ENCODE measurements at places on chromosomes 4 and X.

- peak; percentile 40 for DNase-seq
Measured at GRCh38 chrX:15146515-15146914, 123.4 kb downstream of the ASB9 start.

DNA sequence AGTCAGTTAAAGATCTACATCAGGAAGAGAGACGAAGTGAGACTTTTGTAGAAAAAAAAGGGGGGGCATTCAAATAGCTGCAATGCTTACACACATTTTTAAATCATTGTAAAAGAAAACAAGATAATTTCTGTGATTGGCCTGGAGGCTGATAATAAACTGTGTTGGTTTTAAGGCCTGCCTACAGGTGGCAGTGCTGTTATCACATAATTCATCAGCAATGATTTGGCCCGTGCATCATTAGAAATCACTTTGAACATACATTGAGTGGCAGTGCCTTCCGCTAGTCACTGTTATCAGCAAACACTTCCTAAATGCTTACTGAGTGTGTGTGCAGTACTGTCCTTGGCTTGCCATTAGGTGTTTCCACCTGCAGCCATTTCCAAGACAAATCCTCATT lies 831.9 kb downstream of the TRIML1 start:
- DNase-seq, result no peak

- no peak for DNase-seq
Measured at GRCh38 chrX:123361371-123361770, 177.3 kb downstream of the GRIA3 start.

DNA sequence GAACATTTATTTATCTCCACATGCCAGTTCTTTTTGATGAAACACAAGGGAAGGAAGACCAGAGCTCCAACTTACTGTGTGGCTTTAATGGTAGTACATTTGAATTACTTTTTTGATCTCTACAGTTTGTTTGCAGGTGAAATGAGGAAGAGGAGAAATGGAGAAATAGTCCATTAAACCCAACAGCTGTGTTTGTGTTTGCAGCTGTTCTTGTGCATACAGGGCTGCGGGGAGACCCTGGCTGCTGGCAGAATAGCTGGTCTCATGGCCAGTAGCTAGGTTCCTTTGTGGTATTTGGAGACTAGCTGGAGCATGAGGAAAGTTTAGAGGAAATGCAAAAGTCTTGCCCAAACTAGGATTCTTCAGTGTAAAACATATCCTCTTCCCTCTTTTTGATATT lies 374.8 kb downstream of the GPAT3 start:
- DNase-seq, result no peak

GRCh38 chrX:9557521-9557920 lies 92.7 kb downstream of the TBL1X start:
- DNase-seq, result no peak

- no peak for DNase-seq
Measured at GRCh38 chr4:76546759-76547742, 112.0 kb downstream of the SHROOM3 start.

DNA sequence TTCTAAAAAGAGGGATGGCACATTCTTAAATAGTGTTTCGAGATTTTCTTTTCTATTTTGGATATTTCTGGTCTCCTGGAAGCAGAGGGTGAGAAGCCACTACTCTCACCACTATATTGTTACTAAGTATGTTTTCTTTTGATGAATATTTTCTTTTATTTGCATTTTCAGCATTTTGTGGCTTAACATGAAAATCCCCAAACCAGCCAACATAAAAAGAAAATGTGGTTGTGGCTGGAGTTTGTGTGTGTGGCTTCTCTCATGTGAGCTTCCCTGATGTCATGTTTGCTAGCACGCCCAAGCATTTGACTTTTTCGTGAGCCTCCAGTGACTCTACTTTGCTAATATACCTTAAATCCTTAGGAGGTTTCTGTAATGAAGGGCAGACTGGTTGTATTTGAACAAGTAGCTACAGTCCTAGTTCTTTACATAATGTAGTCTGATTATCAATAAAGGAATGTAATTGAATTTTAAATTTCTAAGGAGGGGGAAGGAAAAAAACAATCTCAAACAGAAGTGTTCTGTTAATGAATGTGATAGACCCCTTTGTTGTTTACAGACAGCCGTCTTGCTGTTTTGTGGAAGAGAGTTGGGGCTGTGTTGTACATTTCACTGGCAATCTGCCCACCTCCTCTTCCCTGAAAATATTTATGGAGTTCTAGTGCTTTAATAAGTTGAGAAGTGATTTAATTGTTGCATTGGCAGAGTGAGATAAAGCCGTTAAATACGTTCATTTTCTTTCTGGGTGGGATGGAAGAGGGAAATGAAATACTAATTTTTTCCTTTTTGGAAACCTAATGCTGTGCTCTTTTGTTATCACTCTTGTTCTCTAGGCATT lies 114.6 kb downstream of the ARHGAP10 start:
- peak; percentile 20 for DNase-seq

DNA sequence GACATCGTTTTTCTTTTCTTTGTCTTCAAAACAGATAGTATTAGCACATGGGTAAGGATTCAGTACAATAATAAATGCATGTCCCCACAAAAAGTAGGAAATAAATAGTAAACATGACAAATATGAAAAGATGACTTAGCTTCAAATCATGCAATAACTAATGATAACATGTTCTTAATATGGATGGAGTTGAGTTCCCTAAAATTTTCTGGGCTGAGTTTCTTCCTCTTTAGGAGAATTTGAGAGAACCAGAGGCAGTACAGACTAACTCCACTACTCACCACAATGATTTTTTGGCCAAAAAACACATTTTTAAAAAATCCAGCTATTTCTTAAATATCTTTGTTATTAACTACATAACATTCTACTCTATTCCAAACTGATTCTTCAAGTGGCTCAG lies 432.3 kb upstream of the HS3ST1 start:
- no peak for DNase-seq

GRCh38 chr4:146846882-146847281 lies 98.8 kb downstream of the TTC29 start:
- DNase-seq, result no peak

DNA sequence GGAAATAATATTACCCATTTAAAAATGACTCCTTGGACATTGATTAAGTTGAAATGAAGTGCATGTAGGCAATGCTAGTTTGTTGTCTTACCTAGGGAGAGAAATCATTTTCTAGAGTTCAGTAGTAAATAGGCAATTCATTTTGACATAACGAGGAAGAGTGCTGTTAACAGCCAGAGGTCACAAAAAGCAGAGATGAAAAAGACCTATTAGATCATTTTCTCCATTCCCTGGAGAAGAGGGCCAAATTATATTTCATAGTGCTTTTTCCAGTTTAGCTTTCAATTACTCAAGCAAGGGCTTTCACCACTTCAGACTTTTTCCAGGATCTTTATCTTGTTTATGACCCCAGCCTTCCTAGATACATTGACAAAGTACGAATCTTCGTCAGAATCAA lies 374.3 kb upstream of the GALNT7 start:
- no peak for DNase-seq

GRCh38 chr4:82611527-82611926 lies 49.7 kb upstream of the TMEM150C start:
- DNase-seq, result no peak

GRCh38 chrX:151488677-151489076 lies 74.8 kb upstream of the PASD1 start:
- peak; percentile 13 for DNase-seq

DNA sequence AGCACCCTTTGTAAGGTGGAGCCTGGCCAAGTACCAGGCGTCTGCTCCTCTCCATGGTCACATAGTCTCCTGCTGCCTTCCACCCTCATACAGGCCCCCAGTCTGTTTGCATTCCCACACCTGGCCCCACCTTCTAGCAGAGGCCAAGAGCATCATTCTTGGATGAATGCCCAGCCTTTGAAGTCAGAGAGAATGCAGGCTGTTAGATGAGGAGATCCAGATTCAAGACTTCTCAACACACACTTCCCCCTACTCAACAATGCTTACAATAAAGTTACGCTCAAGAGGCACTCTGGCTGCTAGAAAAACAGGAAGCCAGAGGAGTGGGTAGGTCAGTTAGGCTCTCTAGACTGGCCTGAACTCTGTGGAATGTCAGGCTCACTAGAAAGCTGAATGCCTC lies 43.3 kb downstream of the SHROOM4 start:
- DNase-seq, result no peak

DNA sequence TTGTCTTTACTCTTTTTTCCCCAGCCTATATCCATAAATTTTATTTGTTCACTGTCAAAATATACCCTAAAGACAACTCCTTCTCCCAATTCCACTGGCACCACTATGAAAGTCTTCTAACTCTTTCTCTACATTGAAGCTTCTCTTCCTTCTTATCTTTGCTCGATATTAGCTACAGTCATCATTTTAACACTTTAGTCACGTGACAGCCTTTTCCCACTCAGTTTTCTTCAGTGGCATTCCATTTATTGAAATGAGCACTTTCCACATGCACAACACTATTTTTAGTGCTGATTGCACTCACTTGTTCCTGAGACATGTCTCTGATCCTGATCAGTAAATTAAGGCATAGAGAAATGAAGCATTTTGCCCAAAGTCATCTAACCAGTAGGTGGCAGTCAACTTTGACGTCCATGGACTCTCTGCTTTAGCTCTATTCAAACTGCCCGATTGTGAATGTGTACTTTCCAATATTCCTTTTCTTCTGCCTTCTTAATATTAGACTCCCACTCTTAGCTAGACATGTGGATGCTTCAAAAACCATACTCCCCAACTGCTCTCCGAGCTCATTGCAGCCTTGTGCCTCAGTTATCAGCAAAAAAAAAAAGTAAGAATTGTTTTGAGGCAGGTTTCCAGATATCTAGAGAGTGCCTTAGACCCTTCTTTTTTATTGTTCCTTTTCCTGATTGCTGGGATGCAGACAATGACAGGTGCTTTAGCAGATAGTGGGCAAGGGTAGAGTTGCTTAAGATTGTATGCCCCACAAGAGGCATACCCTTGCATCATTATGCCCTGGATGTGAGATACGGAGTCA lies 394.4 kb upstream of the ADGRL3 start:
- DNase-seq, result no peak

DNA sequence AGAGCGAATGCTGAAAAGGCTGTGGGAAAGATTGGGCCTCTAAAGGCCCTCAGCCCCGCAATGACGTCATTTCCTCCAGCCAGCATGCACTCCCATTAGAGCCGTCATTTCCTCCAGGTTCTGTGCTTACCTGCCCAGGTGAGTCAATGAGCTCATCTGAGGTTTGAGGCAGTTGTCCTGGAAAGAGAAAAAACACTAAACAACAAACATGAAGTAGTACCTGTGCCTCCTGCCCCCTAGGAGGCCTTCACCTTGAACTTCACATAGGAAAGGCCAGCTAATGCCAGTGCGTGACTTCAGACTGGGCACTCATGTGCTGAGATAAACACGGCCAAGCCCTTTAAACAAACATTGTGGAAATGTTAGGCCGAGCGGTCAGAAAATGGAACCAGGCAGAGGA lies 55.9 kb downstream of the FHDC1 start:
- DNase-seq, result no peak

- DNase-seq, result no peak
Measured at GRCh38 chrX:11750694-11751093, 7.3 kb upstream of the MSL3 start.

DNA sequence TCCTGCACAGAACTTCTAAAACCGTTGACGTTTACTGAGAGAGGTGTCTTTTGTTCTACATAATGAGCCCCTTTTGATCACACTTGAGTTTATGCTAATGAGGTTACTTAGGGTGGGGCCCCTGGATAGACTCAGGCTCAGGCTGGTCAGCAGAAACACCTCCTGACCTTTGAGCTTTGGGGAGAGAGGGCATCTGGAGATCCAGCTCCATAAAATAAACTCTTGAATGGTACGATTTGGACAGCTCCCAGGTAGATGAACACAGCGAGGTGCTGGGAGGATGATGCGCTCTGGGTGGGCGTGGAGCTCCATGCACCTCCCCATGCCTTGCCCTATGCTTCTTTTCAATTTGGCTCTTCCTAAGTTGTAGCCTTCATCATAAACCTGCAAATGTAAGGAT lies 52.0 kb downstream of the ENOPH1 start:
- DNase-seq, result no peak

GRCh38 chrX:2652106-2652505 lies 39.0 kb upstream of the CD99 start:
- DNase-seq, result no peak

- DNase-seq, result no peak
Measured at GRCh38 chr4:173940146-173940545, 343.3 kb downstream of the FBXO8 start.

All from stimulated activated naive CD8-positive, alpha-beta T cell treated with anti-CD3 and anti-CD28 coated beads, Interleukin-15, Interleukin-2, amounts not matched to agents 100 U/mL and 50 U/mL, for 24 hours (primary cell).